Effector CD4-positive, alpha-beta T cell (primary cell): ENCODE measurements at places on chromosomes 6 and 20.

- no peak for DNase-seq
These were observed 8.6 kb downstream of the SNX9 start for GRCh38 chr6:157831424-157832249.

DNA sequence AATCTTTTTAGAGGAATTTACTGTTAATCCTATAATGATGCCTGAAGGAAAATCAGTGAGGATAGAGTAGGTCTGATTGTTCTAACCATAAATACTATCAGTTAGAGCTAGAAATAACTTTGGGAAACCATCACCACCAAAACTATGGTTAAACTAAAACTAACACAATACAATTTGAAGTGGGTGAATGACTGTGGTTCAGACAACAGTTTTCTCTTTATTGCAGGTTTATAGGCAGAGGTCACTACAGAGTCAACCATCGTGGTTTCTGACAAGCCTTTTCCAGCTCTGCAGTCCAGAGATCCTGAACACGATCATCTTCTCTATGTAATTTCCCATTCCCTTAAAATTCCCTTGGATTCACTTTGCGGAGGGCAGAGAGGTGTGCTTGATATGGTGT is 134.3 kb downstream of the IBTK start:
- no peak for DNase-seq

DNA sequence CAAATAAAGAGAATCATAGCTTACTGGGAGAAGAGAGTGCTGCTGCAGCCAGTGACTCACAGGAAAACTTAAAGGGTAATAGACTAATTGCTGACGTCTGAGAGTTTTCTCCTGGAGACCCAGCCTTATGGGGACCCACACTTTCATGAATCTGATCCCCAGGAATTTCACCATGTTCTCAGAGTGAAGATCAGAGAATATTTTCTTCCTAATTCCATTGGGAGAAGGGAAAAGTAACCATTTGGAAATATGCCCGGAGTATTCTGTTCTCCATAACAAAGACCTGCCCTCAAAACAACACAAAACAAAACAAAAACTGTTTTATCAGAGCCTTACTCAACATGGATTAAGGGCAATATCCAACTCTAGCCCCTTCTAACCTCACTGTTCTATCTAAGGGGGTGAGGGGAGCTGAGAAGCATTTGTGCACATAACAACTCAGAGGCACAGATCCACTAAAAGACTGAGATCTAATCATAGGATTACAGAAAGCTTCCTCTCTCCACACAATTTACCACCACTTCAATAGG is 168.2 kb upstream of the SSTR4 start:
- DNase-seq = no peak

DNA sequence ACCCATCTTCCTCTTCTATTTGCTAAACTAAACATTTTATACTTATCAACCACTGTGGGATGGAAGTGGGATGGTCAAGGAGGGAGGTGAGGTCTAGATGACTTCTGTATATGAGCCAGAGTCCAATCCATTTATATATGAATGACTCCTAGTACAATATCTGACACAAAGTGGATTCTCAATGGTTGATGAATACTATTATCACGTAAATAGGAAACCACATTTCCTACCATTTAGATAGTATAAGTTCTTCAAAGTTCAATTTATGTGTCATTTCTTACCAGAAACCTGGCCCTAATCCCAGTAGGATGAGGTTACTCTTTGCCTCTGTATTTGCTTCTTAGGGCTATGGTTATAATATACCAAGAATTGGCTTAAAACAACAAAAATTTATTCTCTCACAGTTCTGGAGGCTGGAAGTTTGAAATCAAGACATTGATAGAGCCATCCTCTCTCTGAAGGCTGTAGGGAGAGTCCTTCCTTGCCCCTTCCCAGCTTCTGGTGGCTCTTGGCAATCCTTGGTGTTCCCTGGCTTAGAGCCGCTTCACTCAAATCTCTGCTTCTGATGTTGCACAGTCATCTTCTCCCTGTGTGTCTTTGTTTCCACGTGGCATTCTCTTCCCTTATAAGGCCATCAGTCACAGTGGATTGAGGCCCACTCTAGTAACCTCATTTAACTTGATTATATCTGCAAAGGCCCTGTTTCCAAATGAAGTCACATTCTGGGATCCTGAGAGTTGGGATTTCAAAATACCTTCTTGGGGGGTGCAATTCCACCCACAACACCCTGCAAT is 41.0 kb upstream of the RAB23 start:
- no peak for DNase-seq

GRCh38 chr20:33554914-33555420 is 65.1 kb downstream of the CBFA2T2 start:
- DNase-seq = peak; percentile 43

- DNase-seq = no peak
These were observed 131.3 kb upstream of the MTHFD1L start for GRCh38 chr6:150734235-150734634.
